Cardiac fibroblast (primary cell): ENCODE measurements at places on chromosomes 1 and 21.
A peak's percentile ranks its signal among the peaks of the same experiment; 100 is the strongest.

- DNase-seq = peak; percentile 68
These were observed 24.0 kb upstream of the ELOA start for GRCh38 chr1:23719162-23719820.

DNA sequence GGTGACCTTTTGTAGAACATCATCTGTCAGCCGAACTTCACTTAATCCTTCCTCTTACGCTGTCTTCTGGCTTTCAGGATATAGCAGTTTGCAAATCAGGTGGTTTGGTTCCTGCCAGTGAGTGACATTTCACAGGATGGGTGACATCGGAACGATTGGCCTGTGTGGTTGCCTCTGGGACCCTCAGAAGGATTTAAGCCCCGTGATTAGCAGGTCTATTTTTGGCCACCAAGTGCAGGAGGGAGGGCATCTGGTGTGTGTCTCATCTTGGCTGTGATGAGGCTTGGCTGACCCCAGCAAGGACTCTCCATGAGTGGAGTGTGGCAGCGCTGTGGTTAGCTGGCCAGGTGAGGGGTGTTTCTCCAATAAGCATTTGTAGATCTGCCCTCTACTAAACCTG, 407.6 kb upstream of the VAMP3 start:
- no peak for DNase-seq

DNA sequence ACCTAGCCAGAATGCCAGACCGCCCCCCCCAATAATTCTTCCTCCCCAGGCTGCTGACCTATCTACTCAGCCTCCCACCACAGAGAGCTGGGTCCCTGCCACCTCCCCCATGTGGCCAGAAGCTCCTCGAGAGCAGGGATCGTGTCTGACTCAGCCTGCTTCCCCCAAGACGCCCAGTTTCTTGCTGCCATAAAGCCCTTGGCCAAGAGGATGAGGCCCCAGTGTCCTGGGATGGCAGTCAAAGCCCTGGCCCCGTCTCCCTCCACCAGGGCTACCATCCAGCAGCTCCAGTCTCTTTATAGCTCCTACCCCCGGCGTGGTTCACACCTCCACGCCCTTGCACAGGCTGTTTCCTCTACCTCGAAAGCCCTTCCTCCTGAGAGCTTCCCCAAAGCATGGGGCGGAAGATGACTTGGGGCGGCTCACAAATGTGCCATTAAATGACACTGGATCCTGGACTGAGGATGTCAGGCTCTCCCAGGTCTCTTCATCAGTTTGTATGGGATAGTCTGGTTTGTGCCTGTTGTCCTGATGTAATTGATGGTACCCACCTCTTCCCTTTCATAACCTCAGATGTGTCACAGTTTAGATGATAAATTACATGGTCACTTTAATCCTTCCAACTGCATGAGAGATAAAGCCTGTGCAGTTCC, 13.2 kb downstream of the ADGRB2 start:
- DNase-seq = peak; percentile 65

DNA sequence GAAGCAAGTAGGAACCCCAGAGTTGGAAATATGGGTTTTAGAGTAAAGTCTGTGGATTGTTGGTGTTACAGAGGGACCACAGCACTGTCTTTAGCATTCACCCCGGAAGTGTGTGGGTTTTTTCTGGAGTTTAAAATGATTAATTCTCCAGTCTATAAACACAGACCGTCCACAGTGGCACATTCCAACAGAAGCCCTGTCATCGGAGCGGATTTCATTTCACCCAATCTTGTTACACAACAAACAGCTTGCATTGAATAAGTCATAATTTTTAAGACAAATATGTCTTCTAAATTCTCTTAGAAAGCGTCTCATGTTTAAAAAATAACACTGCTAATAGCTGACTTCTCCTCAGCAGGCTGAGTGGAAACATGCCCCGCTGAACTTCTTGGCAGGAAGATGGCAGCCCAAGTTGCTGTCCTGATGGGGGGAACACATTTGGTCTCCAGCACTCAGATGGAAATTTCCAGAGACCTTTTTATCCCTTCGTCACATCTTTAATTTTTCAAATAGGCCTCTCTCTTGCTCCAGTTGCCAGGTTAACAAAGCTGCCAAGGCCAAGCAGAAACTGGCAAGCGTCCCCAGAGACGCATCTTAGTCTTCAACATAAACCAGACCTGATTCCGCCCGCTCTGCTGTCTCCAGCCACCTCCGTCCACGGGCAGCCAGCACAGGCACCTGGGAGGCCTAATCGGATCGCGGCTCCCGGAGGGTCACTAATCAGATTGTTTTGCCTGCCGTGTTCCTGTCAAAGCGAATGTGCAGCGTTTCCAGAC, 28.8 kb upstream of the SLC19A1 start:
- no peak for DNase-seq

GRCh38 chr1:76830373-76830772, 36.9 kb upstream of the ST6GALNAC5 start:
- peak; percentile 14 for DNase-seq

DNA sequence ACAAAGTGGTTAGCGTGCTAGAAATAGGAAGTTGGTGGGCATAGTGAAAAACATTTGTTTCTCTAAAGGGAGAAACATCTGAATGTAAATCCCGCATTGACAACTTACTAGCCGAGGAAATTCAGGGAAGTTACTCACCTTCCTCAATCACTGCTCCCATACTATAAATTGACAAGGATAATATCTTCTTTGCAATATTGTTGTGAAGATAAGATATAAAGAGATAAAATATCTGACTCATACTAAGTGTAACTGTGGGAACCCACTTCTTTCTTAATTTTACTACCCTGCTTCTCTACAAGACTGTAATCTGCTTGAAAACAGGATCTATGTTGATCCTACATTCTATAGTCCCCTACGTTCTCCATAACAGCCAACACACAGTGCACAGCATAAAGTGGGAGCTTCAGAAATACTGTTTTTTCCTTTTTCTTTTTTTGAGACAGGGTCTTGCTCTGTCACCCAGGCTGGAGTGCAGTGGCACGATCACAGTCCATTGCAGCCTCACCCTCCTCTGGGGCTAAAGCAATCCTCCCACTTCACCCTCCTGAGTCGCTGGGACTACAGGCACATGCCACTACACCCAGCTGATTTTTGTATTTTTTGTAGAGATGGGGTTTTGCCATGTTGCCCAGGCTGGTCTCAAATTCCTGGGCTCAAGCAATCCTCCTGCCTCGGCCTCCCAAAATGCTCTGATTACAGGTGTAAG, 57.4 kb upstream of the C1orf21 start:
- no peak for DNase-seq

- DNase-seq = peak; percentile 36
These were observed 761 bp downstream of the TNNT2 start for GRCh38 chr1:201376464-201377374.
